ENCODE measurements at places on chromosomes 1 and 21.

- DNase-seq: no peak
Observed at GRCh38 chr1:225250432-225250831, 177.4 kb downstream of the LBR start.

DNA sequence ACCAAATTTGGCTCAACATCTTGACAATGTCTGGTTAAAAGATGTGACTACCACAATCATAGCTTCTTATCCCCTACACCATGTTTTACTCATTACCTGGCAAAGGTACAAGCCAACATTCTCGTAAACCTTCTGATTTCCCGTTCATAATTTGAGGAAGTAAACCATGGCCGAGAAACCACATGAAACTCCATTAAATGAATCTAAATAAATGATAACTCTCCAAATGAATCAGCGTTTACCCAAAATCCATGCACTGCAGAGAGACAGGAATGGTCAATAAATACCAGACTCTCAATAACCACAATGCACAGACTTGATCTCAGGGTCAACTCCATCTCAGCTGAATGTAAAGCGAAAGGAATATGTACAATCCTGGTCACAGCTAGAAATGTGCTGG lies 125.2 kb downstream of the TYW3 start:
- DNase-seq: no peak

DNA sequence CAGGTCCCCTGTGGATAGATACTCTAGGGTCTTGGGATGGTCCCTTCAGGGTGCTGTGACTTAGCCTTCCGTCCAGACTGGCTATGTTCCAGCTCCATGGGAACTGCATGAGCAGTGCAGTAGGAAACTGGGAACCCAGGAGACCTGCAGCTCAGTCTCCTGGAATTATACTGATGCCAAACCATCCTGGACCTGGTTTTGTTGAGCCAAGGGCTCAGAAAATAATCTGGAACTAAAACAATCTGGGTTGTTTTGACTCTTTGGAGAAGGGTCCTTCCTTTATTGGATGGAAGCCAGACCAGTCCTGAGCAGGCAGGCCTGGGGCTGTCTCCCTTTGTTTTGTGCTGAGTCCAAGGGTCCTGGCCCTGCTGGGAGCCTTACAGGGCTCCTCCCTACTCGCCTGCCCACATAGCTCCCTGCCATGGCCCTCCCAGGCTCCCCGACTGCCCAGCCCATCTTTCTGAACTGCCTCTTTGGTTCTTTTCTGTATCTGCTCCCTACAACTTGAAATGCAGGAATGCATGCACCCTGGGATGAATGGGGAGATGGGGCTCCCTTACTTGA lies 1.2 kb downstream of the IPO13 start:
- DNase-seq: no peak

GRCh38 chr21:38841472-38841871 lies 35.7 kb downstream of the ETS2 start:
- no peak for DNase-seq

DNA sequence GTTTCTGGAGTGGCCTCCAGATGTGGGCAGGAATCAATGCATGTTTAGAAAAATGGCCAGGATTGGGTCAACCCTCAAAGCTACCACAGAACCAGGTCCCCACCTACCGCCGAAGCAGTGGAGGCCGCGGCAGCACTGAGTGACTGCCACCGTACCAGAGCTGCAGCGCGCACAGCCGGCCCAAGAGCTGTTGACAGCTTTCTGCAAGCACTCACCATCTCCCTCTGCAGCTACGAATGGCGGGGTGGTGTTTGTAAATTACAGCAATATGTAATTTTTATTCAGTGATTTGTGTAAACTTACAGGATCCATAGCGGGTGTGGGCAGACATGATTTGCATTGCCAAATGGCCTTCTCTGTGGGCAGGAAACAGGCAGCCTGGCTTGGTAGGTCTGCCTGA lies 96.4 kb downstream of the CAMK2N1 start:
- DNase-seq: no peak

GRCh38 chr1:236741753-236742152 lies 53.3 kb upstream of the MTR start:
- DNase-seq: no peak

DNA sequence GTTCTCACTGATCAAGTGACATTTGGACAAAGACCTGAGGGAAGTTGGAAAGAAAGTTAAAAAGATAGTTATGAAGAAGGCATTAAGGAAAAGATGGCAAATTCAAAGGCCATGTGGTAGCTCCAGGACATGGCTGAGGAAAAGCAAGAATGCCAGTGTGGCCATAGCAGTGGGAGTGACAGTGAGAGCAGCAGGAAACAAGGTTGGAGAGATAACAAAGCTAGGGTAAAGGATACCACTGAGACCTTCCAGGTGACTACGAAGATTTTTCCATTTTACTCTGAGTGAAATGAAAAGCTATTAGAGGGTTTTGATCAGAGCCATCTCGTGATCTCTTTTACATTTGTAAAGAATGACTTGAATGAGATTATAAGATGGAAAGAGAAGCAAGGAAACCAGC lies 170.6 kb downstream of the SLC44A5 start:
- no peak for DNase-seq

DNA sequence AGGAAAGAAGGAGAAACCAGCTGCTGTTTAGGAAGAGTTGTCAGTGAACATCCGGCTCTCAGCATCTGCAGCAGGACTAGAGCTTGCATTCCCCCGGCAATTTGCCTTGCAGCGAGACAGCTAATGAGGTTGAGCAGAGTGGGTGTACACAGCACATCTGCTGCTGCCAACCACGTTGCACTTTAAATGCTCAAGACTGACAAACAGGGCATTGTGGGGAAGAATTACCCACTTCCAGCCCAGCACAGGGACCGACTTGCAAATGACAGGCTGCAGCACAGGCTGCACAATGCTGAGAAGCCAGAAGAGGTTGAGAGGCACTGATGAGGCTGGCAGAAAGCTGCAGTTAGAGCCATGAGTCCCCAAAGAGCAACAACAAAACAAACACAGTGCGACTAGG lies 47.5 kb upstream of the PLA2G2C start:
- DNase-seq: no peak

GRCh38 chr1:106072909-106073600 lies 983.4 kb upstream of the PRMT6 start:
- no peak for DNase-seq

- DNase-seq: no peak
Observed at GRCh38 chr1:46183926-46184557, 7.8 kb upstream of the P3R3URF start.

- no peak for DNase-seq
Observed at GRCh38 chr1:61442544-61442943, 282.4 kb downstream of the TM2D1 start.

- DNase-seq: no peak
Observed at GRCh38 chr1:226884966-226885820, 14.8 kb downstream of the PSEN2 start.

GRCh38 chr1:205812271-205812877 lies 624 bp downstream of the SLC41A1 start:
- peak; percentile 39 for DNase-seq

DNA sequence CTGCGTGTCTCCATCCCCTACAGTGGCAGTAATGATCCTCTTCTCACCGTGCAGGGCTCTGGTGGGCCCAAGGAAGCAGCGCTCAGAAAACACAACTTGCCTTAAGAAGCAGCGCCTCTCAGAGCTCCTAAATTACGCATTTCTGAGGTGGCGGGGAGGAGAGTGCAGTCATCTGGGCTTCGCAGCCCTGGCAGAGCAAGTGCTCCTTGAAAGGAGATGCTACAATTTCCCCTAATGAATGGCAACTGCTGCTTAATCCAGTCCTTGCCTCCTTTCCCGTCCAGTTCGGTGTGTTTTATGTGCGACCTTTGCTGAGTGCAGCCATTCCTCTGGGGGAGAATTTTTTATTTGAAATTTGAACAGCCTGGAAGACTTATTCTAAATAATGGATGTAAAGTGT lies 287.3 kb downstream of the PTPRU start:
- no peak for DNase-seq
